Karpas-422 (cell line): ENCODE measurements at places on chromosomes 2 and 18. TPM values are rescaled to one million over a fixed set of nuclear protein-coding genes. Genes with fewer than 3 reads are reported as not detected.

Gene CD8B2
- not detected in 2 replicates for total RNA-seq

Gene TUBB8B
- not detected in 2 replicates for total RNA-seq

Gene CAPN13
- not detected in 2 replicates for total RNA-seq

Gene GRB14
- not detected in 2 replicates for total RNA-seq
